ENCODE measurements at places on chromosomes 2 and 18.

- DNase-seq, result no peak
Observed at GRCh38 chr2:134234535-134234934, 19.3 kb upstream of the MGAT5 start.

DNA sequence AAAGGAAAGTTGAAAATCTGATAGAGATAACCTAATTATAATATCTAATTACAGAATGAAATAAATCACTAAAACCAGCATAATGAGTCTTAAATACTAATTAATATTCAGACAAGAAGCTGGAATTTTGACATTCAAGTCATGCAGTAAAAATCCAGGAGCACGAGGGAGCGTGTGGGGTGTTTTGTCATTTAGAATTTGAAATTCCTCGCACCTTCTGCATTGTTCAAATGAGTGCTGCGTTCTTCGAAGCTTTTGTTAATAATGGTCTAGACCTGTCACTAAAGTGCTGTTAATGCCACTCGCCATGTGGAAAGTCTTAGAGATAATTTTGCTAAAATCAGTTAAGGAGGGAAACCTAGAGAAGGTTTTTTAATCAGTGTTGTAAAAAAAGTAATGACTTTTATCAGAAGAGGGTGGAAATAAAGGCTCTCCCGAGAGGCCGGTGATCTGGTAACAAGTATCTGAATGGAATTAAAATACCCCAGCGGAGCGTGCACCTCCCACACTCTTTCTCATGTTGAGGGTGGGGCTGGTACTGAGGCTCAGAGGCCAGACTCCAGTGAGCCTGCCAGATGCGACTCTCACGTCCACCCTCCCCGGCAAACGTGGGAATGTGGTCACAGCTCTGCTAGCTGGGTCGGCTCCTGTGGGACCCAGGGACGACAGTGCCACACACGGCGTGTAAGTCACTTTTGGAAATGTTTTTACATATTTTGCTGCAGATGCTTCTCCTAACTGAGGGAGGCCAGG lies 69.4 kb upstream of the MYT1L start:
- DNase-seq, result no peak

- DNase-seq, result no peak
Observed at GRCh38 chr2:151862700-151863099, 34.5 kb upstream of the ARL5A start.

- no peak for DNase-seq
Observed at GRCh38 chr2:209988010-209988409, 14.4 kb upstream of the RPE start.

DNA sequence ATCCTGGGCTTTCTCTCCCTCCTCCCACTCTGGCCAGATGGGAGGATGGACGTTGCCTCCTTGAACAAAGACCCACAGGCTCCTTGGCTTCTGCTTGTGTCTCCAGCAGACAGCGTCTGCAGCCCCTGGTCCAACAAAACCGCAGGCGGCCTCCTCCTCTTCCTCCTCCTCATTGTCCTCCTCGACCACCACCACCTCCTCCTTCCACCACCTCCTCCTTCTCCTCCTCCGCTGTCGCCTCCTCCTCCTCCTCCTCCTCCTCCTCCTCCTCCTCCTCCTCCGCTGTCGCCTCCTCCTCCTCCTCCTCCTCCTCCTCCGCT lies 45.7 kb upstream of the ALPP start:
- DNase-seq, result no peak

DNA sequence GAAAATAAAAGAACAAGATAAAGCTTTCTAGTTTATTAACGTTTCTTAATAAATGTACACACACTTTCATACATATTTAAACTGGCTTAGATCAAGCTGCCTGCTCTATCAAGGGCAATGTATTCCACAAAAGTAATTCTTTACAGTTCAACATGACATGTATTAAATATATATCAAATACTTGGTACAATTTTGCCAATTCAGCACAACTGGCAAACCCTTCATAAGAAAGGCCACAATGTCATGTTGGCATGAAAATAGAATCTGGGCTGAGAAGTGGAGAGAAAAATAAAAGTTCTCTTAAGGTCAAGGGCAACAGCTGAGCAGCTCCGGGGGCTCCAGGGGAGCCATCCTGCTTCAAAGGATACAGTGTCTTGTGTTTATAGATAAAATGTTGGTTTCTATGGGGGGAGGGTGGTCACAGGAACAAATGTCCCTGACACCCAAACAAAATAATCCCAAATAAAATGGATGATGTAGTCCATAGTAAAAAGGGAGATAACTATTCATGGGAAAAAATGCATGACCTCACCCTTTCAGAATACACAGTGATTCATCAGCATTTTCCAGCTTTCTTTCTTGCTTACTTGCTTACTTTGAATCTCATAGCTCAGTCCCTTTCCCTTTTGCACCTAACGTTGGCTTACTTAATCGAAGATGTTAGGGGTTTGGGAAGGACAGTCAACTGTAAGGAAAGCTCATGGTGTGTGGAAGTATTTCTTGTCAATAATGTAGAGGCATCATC lies 494.9 kb downstream of the NYAP2 start:
- DNase-seq, result no peak

DNA sequence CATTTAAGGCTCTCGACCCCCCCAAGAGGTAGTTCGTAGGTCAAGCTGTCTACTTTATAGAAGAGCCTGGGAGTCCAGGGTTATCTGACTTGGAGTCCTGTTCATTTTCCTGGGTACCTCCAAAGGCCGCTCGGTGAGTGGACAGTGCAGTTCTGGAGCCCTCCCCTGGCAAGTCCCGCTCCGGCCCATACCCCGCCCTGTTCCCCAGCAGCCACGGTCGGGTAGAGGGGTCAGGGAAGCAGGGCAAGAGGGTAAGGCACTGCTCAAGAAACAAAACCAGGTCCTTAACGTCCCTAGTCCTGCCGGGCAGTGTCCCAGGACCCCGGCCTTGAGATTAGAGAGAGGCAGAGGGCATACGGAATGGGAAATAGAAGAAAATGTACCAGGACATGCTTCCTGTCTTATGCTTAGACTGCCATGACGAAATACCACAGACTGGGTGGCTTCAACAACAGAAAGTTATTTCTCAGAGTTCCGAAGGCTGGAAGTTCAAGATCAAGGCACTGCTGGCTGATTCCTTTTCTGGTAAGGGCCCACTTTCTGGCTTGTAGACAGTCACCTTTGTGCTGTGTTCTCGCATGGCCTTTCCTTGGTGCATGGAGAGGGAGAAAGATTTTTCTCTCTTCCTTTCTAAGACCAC lies 5.4 kb upstream of the HPCAL1 start:
- no peak for DNase-seq

GRCh38 chr2:139730197-139730596 lies 950.0 kb upstream of the NXPH2 start:
- no peak for DNase-seq

DNA sequence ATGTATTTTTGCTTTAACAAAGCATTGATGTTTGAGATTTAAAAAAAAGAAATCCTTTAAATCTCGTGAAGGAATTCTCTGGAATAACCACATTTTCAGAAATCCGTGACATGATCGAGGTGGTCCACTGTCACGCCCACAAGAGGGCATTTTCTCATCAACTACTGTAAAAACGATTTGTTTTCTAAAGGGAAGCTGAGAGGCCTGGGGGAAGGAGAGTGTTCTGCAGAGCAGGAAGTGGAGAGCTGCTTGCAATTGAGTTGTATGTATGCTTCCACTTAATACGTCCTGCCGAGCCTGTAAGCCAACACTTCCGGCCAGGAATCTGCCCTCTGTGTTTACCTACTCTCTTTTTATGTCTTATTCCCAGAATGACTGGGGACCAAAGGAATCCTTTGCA lies 19.4 kb downstream of the KLHL29 start:
- no peak for DNase-seq

DNA sequence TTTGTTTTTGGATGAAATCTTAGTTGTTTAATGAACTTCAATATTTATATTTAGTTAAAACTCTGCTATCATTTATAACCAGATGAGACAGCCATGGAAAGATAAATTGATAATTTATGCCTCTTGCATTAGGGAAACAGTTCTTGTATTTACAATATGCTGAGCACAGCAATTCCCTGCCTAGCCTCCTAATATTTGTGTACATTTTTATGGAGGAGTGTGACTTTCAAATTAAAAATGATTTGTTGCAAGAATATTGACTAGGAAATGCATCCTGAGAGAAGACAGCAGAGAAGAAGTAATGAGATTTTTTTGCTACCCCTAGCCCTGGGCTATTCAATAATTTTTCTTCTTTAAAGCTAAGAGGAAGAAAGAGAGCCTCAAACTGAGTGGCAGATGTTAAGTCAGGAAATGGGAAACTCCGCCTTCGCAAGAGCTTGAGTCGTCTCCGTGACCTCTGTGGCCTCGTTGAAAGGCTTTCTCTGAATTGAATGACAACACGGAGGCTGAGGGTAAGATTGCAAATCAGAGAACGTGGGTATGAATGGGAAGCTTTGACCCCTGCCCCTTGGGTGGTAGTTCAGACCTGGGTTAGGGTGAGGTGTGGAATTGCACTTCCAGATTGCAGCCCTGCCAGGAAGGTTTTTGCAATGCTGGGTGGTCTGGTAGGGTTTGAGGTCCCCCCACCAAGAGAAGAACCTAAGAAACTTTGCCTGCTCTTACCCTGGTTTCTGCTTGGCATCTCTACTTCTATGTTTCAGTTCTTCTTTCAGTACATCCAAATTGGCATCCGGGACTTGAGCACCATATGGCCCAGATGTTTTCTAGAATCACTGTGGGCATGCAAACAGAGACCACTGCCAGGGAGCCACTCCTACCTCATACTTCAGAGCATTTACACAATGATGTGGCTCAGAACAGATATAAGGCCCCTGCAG lies 210.3 kb upstream of the RBMS1 start:
- no peak for DNase-seq

DNA sequence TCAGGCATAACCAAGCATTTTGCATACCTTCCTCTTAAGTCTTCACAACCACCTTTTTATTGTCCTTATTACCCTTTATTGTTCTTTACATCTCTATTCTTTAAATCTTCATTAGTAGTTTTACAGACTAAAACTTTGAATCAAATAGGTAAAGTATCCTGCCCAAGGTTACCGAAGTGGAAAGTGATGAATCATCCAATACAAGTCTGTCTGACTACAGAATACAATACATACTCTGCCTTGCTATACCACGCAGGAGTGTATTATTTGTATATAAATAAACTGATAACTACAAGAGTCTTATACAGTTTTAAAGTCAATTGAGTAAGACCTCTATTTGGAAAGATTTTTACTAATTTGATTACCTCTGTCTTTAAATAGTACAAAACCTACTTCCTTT lies 196.0 kb downstream of the ZEB2 start:
- DNase-seq, result no peak

DNA sequence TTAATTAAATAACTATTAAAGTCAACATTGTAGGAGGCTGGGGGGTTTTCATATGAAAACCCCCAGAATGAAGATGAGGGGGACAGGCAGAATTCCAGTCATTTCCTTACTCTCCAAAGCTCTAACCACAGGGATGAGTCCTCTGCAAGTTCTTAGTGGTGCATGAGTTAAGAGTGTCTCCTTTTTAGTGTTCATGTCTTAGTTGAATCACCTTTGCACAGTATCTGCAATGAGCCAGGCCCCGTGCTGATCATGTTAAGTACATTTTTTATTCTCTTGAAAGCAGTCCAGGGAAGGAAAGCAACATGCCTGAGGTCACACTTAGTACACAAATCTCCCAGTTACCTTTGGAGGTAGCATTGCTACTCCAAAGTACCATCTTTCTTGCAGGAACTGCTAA lies 25.7 kb upstream of the MSGN1 start:
- no peak for DNase-seq

DNA sequence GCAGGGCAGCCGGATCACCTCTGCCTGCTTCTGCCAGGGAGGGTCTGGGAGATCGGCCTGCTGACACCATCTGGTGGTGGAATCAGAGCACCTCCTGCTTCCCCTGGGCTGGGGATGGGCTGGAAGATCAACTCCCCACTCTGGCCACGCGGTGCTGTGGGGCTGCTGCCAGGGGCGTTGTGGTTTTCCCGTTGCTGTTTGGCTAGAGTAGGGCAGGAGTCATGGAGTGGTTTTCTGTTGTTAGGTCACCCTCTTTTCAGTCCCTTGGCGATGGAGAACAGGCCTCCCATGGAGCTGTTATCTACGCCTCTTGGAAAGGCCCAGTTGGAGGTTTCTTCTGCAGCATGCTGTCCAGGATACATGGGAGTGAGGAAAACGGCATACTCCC lies 15.2 kb downstream of the BCL2L11 start:
- DNase-seq, result no peak

- no peak for DNase-seq
Observed at GRCh38 chr2:203080447-203081045, 65.9 kb downstream of the NBEAL1 start.

DNA sequence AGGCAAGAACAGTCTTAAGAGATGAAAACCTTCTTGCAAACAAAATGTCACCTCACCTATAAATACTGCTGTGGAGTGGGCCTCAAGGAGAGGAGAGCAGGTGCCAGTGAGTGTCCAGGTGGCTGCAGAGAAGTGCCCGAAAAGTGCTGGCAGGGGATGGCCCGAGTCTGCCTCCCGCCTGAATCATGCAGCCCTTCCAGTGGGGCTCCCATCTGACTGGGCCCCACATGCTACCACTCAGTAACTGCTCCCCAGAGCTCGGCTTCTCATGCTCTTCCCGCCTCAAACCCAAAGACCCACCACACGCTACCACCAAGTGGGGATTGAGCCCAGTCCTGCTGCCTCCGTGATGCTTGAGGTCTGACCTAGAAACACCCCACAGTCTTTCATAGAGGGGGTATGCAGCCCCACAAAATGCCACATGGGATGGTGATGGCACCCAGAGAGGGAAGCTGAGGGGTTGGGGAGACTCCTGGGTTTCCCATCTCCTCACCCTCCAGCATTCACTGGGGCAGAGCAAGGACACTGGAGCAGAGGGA lies 7.4 kb downstream of the HS6ST1 start:
- no peak for DNase-seq

GRCh38 chr2:85830645-85831044 lies 58.1 kb downstream of the ST3GAL5 start:
- DNase-seq, result no peak

- DNase-seq, result peak; percentile 59
Observed at GRCh38 chr2:238231251-238231793, 8.5 kb downstream of the HES6 start.

GRCh38 chr2:2007551-2008501 lies 263.5 kb upstream of the PXDN start:
- DNase-seq, result no peak

GRCh38 chr2:147623328-147623727 lies 221.5 kb upstream of the ACVR2A start:
- DNase-seq, result no peak

GRCh38 chr2:41924709-41925408 lies 123.0 kb upstream of the PKDCC start:
- no peak for DNase-seq

- DNase-seq, result no peak
Observed at GRCh38 chr2:7707723-7708122, 790.5 kb downstream of the RNF144A start.

GRCh38 chr2:148509288-148509902 lies 135.2 kb upstream of the EPC2 start:
- peak; percentile 66 for DNase-seq

DNA sequence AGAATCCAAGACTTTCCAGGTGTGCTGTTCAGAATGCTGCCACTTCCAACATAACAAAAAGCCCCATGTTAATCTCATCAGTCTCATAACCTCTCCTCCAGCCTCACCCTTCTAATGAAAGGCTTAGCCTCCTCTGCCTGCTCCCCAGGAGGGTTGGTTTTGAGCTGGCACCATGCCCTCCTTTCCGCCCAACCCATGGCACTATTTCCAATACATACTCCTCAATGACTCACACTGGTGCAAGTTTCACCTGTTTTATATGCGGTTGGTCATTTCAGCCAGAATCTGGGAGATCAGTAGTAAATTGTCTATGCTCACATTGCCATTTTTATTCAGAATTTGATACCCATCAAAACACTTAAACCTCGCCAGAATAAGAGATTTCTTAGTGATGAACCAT lies 157.6 kb upstream of the NRP2 start:
- DNase-seq, result no peak
